Esophagus muscularis mucosa (tissue), 4 donors: ENCODE measurements at places on chromosomes 1 and 21. TPM values are rescaled to one million over a fixed set of nuclear protein-coding genes. Genes with fewer than 3 reads are reported as not detected.

DNA sequence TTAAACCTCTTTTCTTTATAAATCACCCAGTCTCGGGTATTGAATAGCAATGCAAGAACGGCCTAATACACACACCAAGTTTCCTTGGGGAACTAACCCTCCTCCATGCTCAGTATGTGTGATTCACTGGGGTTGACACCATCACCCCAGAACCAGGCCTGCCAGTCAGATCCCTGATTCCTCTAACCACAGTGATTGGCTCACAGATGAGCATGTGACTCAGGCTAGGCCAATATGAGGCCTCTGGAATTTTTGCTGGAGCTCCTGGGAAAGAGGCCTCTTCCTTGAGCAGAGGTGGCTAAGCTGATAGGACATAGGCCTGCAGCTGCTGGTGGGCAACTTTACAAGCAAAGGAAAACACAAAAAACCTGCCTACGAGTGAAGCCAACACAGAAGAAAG is 74.7 kb upstream of the ZBTB40 start:
- H3K4me3 ChIP-seq = no peak overlapping the region
- no peak overlapping the region for H3K27ac ChIP-seq
- H3K4me1 ChIP-seq = no peaks in the 10 kb centered on the region
- no peak for DNase-seq
- H3K27me3 ChIP-seq = no peaks in the 10 kb centered on the region

The TMPRSS15 gene
- total RNA-seq = not detected

GRCh38 chr1:178076607-178077006 is 17.3 kb upstream of the RASAL2 start:
- no peaks in the 10 kb centered on the region for H3K27me3 ChIP-seq
- H3K4me1 ChIP-seq = no peaks in the 10 kb centered on the region
- H3K27ac ChIP-seq = no peak overlapping the region
- H3K4me3 ChIP-seq = no peak overlapping the region

GRCh38 chr1:89149229-89149628 is 23.3 kb upstream of the GBP2 start:
- no peak overlapping the region for H3K27ac ChIP-seq
- no peak overlapping the region for H3K4me3 ChIP-seq
- H3K4me1 ChIP-seq = no peaks in the 10 kb centered on the region
- no peaks in the 10 kb centered on the region for H3K27me3 ChIP-seq
- no peaks in the 10 kb centered on the region for H3K36me3 ChIP-seq

The NPPB gene
- total RNA-seq = not detected

DNA sequence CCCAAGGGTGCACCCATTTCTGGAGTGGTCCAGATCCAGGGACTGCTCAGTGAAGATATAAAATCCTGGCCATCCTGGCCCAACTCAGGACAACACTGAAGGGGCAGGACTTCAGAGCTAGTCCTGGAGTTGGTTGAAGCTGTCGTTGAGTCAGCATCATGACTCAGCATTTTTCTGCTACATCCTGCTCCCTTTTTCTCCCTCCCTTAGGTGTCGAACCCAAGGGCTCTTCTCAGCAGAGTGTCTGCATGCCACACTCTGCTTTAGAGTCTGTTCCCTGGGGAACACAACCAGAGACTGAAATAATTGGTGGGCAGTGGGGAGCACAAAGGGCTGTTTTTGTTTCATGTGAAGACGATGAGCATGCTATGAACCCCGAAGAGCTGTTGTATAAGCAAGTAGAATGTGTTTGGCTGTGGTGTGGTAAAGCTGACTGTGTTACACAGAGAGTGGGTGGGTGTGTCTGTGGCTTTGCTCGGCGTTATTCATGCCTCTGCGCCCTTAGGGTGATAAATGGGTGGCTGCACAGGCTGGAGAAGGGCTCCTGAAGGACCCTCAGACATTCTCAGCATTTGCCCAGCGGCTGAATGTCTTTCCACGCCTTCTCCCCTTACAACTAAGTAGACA is 167.2 kb downstream of the CYYR1 start:
- H3K4me3 ChIP-seq = no peak overlapping the region
- no peaks in the 10 kb centered on the region for H3K36me3 ChIP-seq
- H3K27ac ChIP-seq = no peak overlapping the region
- no peak for DNase-seq

GRCh38 chr1:151681923-151682322 is 34.7 kb downstream of the CELF3 start:
- DNase-seq = no peak
- peaks cover 5% of the 10 kb centered on the region for H3K36me3 ChIP-seq
- no peaks in the 10 kb centered on the region for H3K27me3 ChIP-seq
- peaks cover 22% of the 10 kb centered on the region for H3K4me1 ChIP-seq
- peak overlapping the region; percentile 56 for H3K27ac ChIP-seq
- no peak overlapping the region for H3K4me3 ChIP-seq

The CELF3 gene
- total RNA-seq = 0.23 TPM

The ATP1A2 gene
- total RNA-seq = 137 TPM

The UBXN10 gene
- total RNA-seq = 15.6 TPM

DNA sequence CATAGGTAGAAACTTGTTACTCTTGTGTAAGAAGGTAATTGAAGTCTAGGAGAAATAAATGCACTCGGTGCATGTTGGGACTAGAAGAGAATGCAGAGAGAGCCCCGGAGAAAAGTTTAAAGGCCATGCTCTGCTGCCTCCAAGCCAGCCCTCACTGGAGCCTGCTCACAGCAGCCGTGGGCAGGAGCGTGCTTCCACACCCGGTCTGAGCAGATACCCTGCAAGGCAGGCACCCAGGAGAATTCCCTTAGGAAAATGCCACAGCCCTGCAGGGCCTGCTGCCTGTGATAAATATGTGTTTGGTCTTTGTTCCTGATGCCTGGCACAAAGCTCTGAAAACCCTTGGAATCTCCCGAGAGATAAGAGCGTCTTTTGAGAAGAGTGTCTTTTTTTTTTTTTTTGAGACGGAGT is 22.8 kb downstream of the C2CD2 start:
- no peaks in the 10 kb centered on the region for H3K27me3 ChIP-seq
- H3K27ac ChIP-seq = no peak overlapping the region
- H3K36me3 ChIP-seq = no peaks in the 10 kb centered on the region
- DNase-seq = no peak

DNA sequence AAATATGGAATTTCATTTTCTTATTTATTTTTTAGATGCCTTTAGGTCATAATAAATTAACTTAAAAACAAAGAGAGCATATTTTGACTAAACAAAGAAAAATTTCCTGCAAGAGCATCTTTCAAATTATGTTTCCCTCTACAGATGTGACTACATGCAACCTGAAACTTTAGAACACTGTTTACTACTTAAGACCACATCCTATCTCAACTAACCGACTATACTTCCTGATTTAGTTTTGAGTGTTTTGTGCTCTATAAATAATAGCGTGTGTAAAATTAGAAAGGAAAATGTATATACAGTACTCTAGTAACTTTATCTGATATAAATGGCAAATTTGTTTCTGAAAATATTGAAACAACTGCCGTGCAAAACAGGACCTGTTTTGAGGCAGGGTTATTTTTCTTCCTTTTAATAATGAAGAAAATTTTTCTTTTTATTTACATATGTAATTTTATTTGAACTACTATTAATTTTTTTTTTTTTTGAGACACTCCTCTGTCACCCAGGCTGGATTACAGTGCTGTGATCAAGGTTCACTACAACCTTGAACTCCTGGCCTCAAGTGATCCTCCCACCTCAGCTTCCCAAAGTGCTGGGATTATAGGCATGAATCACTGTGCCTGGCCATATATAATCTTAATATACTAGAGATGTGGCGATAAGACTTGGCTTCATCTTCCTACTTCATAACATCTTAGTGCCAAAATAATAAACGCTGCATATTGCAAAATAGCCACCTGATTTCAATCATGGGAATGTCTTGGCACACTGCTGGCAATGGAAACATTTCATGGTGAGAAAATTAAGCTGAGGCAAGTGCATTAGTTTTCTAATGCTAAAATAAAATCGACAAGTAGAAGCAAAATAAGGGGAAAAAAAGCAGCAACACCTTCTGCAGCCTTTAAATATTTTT is 12.3 kb downstream of the ZRANB2 start:
- no peak for DNase-seq
- no peaks in the 10 kb centered on the region for H3K27me3 ChIP-seq
- H3K27ac ChIP-seq = no peak overlapping the region
- H3K36me3 ChIP-seq = peaks cover 100% of the 10 kb centered on the region
- no peaks in the 10 kb centered on the region for H3K4me1 ChIP-seq

- H3K36me3 ChIP-seq = no peaks in the 10 kb centered on the region
- DNase-seq = no peak
- no peaks in the 10 kb centered on the region for H3K27me3 ChIP-seq
- no peak overlapping the region for H3K27ac ChIP-seq
Measured at GRCh38 chr1:38776466-38777065, 83.0 kb downstream of the RRAGC start.

GRCh38 chr1:12600335-12600734 is 17.7 kb downstream of the DHRS3 start:
- H3K36me3 ChIP-seq = no peaks in the 10 kb centered on the region
- H3K4me3 ChIP-seq = no peak overlapping the region
- no peaks in the 10 kb centered on the region for H3K27me3 ChIP-seq
- H3K27ac ChIP-seq = peak overlapping the region; percentile 94
- no peak for DNase-seq
- H3K4me1 ChIP-seq = peaks cover 100% of the 10 kb centered on the region

GRCh38 chr1:226806988-226807387 is 63.4 kb upstream of the PSEN2 start:
- H3K27ac ChIP-seq = no peak overlapping the region
- H3K27me3 ChIP-seq = no peaks in the 10 kb centered on the region
- no peaks in the 10 kb centered on the region for H3K36me3 ChIP-seq

The ADAMTS4 gene
- 126 TPM for total RNA-seq

DNA sequence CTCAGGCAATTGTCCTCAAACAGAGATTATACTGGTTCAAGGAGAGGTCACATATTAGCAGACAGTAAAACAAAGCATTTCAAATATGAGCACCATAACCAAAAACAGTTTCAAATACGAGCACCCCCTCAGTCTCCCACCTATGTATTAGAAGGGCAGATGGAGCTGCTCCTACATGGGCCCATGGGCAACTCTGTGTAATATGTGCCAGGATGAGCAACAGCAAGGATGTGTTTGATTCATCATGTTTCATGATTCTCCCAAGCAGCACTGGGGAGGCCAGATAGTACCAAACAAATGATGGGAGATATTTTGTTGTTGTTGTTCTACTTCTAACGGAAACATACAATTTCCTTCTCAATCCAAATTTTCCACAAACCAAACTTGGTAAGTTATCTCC is 8.9 kb downstream of the ADSS2 start:
- H3K36me3 ChIP-seq = no peaks in the 10 kb centered on the region
- no peak for DNase-seq
- no peaks in the 10 kb centered on the region for H3K27me3 ChIP-seq

The KRTAP19-1 gene
- not detected for total RNA-seq

- H3K4me1 ChIP-seq = no peaks in the 10 kb centered on the region
- H3K27ac ChIP-seq = no peak overlapping the region
- H3K27me3 ChIP-seq = no peaks in the 10 kb centered on the region
- no peak overlapping the region for H3K4me3 ChIP-seq
Measured at GRCh38 chr1:92538048-92538412, 51.3 kb upstream of the GFI1 start.

DNA sequence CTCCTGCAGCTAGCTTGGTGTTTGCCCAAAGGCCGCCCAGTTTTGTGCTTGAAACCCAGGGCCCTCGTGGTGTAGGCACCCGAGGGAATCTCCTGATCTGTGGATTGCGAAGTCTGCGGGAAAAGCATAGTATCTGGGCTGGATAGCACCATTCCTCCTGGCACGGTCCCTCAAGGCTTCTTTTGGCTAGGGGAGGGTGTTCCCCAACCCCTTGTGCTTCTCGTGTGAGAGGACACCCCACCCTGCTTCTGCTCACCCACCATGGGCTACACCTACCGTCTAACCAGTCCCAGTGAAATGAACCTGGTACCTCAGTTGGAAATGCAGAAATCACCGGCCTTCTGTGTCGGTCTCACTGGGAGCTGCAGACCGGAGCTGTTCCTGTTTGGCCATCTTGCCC is 403.5 kb downstream of the USP25 start:
- H3K27me3 ChIP-seq = no peaks in the 10 kb centered on the region
- no peaks in the 10 kb centered on the region for H3K36me3 ChIP-seq
- no peak for DNase-seq
- no peaks in the 10 kb centered on the region for H3K4me1 ChIP-seq

The TRPM2 gene
- 2.9 TPM for total RNA-seq

GRCh38 chr1:62924983-62925790 is 141.3 kb downstream of the ATG4C start:
- no peaks in the 10 kb centered on the region for H3K36me3 ChIP-seq
- H3K4me3 ChIP-seq = no peak overlapping the region
- no peaks in the 10 kb centered on the region for H3K4me1 ChIP-seq
- no peaks in the 10 kb centered on the region for H3K27me3 ChIP-seq
- no peak for DNase-seq

DNA sequence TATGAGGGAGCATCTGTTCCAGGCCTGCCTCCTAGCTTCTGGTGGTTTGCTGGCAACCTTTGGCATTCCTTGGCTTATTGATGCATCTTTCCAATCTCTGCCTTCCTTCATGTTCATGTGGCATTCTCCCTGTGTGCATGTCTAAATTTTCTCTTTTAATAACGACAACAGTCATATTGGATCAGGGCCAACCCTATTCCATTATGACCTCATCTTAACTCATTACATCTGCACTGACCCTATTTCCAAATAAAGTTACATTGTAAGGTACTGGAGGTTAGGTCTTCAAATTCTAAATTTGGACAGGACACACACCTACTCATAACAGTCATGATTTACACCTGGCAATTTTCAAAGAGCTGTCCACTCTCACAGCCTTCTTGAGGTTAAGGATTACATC is 117.2 kb upstream of the FGGY start:
- H3K27ac ChIP-seq = peak overlapping the region; percentile 0
- H3K36me3 ChIP-seq = no peaks in the 10 kb centered on the region
- no peaks in the 10 kb centered on the region for H3K27me3 ChIP-seq
- DNase-seq = peak; percentile 74

DNA sequence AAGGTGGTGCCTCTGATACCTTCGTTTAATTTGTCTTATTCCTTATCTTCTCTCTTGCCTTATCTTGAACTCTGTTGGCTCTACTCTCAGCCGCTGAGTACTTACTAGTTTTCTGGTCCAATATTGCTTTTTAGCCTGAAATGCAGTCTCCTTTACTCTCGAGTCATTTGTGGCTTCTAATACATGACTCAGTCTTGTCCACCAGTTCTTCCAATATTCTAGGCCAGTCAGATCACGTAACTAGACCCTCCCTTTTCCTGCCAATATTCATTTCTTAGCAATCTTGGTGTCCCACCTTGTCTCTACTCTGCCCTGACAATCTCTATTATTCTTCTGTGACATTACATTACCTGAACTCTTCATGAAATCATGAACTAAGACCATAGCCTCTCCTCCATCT is 555.8 kb downstream of the DPYD start:
- no peak for DNase-seq
- no peaks in the 10 kb centered on the region for H3K36me3 ChIP-seq
- no peaks in the 10 kb centered on the region for H3K4me1 ChIP-seq
- no peak overlapping the region for H3K27ac ChIP-seq
- no peak overlapping the region for H3K4me3 ChIP-seq

- peaks cover 13% of the 10 kb centered on the region for H3K27me3 ChIP-seq
- no peaks in the 10 kb centered on the region for H3K36me3 ChIP-seq
- peaks cover 26% of the 10 kb centered on the region for H3K4me1 ChIP-seq
- H3K4me3 ChIP-seq = no peak overlapping the region
Measured at GRCh38 chr1:155176544-155177071, 3.0 kb downstream of the TRIM46 start.
